ENCODE measurements at places on chromosomes 3 and 15.

DNA sequence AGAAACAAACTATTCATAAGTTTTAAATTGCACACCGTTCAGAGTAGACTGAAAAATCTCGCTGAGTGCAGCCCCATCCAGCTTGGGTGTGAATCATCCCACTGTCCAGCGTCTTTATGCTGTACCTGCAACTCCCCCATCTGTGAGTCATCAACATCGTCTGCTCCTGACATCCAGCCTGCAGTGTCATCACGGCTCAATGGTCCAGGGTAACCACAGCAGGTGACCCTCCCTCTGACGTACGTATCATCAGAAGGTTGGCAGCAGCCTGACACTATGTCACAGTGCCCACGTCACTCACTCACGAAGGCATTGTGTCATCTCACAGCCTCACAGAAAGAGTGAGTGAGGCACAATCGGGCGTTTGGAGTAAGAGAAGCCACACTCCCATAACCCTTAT is 65.2 kb downstream of the TPRA1 start:
- peak; percentile 24 for DNase-seq

GRCh38 chr3:104520228-104520655 is 846.5 kb upstream of the ALCAM start:
- no peak for DNase-seq

GRCh38 chr3:159860269-159861116 is 128.1 kb upstream of the IL12A start:
- DNase-seq, result no peak

- DNase-seq, result no peak
These were observed 164.8 kb upstream of the CBLB start for GRCh38 chr3:106033654-106034053.
